ENCODE measurements at places on chromosomes 3 and 15.

- DNase-seq = no peak
These were observed 166.4 kb upstream of the UBE2E2 start for GRCh38 chr3:23036728-23037127.

GRCh38 chr3:114310695-114311094 lies 16.9 kb downstream of the TIGIT start:
- no peak for DNase-seq

GRCh38 chr3:85387913-85388505 lies 429.2 kb downstream of the CADM2 start:
- no peak for DNase-seq

- no peak for DNase-seq
These were observed 2.6 kb downstream of the ITIH1 start for GRCh38 chr3:52779837-52780585.

DNA sequence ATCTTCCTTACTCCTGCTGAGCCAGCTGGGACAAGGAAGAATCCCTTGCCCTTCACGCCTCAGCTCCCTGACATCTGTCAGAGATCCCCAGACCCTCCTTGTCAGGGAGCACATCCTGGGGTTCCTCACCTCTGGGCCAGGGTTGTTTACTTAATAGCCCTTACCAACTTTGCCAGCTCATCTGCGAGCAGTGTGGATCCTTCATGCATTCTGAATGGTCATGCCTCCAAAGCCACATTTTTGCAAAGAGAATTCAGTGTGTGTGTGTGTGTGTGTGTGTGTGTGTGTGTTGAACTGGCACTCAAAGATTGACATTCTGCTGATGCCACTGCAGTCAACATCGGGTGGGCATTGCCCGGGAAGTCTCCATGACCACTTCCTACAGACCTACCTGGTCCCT lies 112.6 kb downstream of the SLC49A4 start:
- no peak for DNase-seq

GRCh38 chr15:56765251-56765650 lies 31.9 kb upstream of the ZNF280D start:
- no peak for DNase-seq

DNA sequence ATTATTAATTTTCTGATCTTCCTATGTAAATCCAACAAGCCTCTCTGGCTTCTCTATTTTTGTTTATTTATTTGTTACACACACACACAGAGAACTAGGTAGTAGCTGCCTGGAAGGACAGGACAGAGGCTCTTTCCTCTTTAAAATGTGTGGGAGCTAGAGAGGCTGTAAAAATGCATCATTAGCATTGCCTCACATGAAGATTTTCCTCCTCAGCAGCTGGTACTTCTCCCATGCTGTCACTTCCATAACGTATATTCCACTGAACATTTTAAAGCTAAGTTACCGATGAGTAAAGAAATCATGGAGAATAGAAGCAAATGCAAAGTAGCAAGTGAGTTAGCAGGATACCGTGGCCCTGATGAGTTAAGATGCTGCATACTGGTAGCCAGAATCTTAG lies 63.9 kb downstream of the IMPG2 start:
- DNase-seq = no peak

GRCh38 chr3:120369037-120369467 lies 19.9 kb upstream of the LRRC58 start:
- no peak for DNase-seq

DNA sequence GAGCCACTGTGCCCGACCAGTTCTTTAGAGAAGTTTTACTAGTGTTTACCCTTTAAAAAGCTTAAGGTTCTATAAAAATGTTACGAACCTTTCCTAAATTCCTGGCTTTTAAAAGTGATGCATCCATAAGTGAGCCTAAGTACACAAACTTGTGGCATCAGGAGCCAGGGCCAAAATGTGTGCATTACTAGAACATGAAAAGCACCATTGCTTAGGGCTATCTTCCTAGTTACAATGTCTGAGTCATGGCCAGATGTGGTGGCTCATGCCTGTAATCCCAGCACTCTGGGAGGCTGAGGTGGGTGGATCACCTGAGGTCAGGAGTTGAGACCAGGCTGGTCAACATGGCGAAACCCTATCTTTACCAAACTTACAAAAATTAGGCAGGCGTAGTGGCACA lies 39.9 kb downstream of the LEO1 start:
- DNase-seq = no peak

DNA sequence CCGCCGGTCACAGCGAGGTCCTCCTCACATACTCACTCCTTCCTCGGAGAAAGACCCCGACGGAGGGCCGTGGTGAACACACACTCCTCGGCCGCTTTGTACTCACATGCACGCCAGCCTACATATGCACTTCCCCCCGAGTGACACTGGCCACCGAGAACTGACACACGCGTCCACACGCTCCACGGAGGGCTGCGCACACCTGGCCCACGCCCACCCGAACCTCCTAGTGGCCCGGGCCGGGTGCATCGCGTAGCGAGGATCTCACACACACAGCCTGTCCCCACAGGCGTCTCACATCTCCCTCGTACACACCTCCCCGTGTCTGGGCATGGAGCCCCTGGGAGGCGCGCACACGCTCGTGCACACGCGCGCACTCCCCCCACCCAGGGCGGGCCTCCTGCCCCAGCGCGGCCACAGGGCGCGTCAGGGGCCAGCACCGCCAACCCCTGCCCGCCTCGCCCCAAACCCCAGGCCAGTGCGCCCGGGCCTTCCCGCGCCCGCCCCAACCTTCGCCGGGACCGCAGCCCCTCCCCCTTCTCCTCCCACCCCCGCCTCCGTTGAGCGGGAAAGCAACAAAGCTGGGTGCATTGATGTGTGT lies 411 bp upstream of the C3orf70 start:
- DNase-seq = no peak

GRCh38 chr3:146125951-146126350 lies 35.0 kb downstream of the PLOD2 start:
- DNase-seq = peak; percentile 16

- DNase-seq = no peak
These were observed 39.1 kb downstream of the ATP2C1 start for GRCh38 chr3:130932979-130933378.

- no peak for DNase-seq
These were observed 21.9 kb downstream of the SENP8 start for GRCh38 chr15:72140088-72140487.

DNA sequence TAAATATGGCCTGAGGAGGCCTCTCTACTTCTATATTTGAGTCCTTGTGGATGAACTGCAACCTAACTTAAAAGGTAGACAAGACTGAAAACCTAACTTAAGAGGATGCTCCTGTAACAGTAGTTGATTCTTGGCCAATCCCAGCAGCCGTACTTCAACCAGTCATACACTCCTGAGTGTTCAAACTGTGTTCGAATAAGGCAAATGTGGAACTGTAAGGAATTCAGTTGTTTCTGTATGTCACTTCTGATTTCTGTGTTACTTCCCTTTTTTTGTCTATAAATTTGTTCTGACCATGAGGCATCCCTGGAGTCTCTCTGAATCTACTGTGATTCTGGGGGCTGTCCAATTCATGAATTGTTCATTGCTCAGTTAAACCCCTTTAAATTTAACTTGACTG lies 20.5 kb downstream of the GALK2 start:
- DNase-seq = no peak

DNA sequence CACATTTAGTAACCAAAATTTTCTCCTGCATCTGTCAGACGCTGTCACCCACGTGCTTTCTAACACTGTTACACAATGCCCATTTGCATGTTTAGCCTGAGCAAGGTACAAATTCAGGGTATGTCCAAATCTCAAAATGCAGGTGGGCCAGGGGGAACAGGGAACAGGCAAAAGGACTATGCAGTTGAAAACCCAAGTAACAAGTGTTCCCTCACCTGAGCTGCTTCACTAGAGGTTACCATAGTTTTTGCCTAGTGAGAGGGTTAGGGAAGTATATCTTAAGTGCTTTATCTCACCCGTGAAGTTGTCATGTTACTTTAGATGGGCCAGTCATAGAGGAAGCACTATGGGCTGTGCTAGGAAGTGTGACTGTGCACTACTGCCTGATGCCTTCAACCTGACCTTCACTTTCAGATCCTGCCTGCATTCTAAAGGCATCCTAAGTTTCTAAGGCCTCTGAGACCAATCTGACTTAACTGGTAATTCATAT lies 6.0 kb upstream of the TMEM87A start:
- no peak for DNase-seq

- no peak for DNase-seq
These were observed 24.1 kb upstream of the BBX start for GRCh38 chr3:107498646-107499045.

DNA sequence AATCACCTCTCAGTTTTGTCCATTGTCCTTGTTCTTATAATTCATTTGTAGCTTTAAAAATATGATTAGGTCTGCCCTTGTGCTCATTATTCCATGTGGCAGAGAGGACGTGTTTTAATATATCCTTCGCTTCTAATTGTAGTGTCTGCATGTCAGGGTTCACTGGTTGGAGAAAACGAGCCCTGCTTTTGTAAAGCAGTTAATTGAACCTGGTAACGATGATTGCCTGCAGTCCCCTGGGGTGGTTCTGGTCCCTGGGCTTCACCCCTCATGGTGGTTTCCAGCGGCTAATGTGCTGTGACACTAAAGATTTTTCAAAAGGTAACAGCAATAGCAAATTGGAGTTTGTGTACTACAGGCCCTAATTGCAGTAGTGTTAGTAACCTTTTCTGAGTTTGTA lies 299.6 kb downstream of the CACNA2D3 start:
- DNase-seq = no peak

DNA sequence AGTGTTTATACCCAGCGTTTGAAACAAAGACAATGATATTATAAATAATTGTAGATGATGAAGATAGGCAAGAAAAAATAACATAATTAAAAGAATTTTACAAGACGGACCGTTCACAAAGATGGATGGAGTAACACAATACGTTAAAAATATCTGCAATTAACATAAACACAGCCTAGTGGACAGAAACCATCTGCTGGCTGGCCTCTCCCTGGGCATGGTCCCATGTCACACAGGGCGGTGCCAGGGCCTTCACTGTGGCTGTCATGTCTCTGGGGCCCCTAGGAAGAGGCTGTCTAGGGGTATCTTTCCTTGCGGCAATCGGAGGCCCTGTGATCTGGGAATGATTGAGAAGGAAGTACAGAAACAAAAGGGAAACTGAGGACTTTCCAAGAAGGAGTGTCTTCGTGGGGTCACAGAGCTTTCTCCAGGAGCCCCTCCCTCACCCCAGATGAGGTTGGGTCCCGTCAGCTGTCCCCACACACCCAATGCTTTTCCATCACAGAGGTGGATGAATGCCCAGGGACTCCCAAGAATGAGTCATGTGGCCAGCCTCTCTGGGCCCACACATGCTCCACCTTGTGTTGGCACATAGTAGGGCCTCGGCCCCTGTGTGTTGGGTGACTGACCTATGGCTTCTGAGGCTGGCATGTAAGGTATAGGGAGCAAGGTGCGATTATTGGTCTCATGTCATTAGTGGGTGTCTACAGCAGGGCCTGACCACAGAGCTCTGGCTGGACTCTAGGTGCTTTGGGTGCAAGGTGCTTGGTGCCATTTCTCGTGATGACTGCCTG lies 87.1 kb downstream of the DNAJB8 start:
- no peak for DNase-seq

- no peak for DNase-seq
These were observed 20.2 kb downstream of the LRIG1 start for GRCh38 chr3:66480666-66481065.

DNA sequence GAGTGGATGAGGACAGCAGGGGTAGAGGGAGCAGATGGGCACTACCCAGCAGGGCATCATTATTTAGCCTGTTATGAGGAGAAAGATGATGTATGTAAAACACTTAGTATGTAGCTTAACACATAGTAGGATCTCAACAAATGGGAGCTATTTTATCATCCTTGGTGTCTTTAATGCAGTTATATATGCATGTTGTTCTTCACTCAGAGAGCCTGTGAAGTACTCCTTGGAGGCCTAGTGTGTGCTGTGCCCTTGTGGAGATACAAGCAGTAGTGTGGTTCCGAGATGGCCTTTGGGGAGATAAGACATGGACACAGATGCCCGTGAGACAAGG lies 124.2 kb downstream of the LIPC start:
- no peak for DNase-seq

DNA sequence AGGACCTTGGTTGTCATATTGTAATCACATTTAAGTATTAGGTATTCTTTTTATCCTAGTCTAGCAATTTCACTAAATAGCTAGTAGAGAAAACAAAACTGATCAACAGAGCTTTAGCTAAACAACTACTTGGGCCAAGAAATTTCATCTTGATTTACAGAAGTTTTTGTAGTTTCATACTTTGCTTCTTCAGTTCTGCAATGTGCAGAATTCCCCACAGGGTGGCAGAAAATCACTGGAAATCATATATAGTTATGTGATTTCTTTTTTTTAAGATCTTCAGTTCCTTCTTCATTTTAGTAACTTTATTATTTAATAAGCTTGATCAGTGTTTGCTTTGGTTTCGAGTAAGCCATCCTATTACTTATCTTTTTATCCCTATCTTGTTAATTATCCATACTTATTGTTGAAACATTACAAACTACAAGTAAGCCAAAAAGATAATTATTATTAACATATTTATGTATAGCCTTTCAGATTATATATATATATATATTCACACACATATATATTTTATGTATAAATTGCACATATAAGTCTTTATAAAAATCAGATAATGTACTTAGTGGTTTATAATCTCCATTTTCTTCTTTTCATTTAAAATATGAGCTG lies 2.2 kb upstream of the BNIP2 start:
- no peak for DNase-seq

All from COLO829 (cell line).